ENCODE measurements at places on chromosomes 7 and 10. TPM values are rescaled to one million over a fixed set of nuclear protein-coding genes. Genes with fewer than 3 reads are reported as not detected.

Gene GRK5
- total RNA-seq: 19.2 TPM

Gene GSTK1
- 108 TPM for total RNA-seq

Gene C10orf62
- total RNA-seq: not detected

Gene KIF11
- 2.8 TPM for total RNA-seq

Gene PTPRE
- total RNA-seq: 1.1 TPM

Gene CBX3
- 84.1 TPM for total RNA-seq

Gene CYP26C1
- total RNA-seq: not detected

Gene ADAP1
- 9.0 TPM for total RNA-seq

Gene SUN3
- total RNA-seq: not detected

Gene RSPH10B
- not detected for total RNA-seq

Gene HK1
- total RNA-seq: 104 TPM
